Hair follicular keratinocyte (primary cell): ENCODE measurements at places on chromosomes 7 and 10. TPM values are rescaled to one million over a fixed set of nuclear protein-coding genes. Genes with fewer than 3 reads are reported as not detected.

The PRDX3 gene
- 189 and 253 TPM in 2 replicates for total RNA-seq

The PHKG1 gene
- 0.08 TPM in 1 of 2 replicates, not detected in the other for total RNA-seq

The MYH16 gene
- total RNA-seq, result 1.1 and 1.2 TPM in 2 replicates

The IDI2 gene
- total RNA-seq, result not detected in 2 replicates

The NUTM2E gene
- 0.30 TPM in 1 of 2 replicates, not detected in the other for total RNA-seq

The ACSL5 gene
- 0.08 TPM in 1 of 2 replicates, not detected in the other for total RNA-seq

The OR2A1 gene
- 0.11 TPM in 1 of 2 replicates, not detected in the other for total RNA-seq

The ACSM6 gene
- not detected in 2 replicates for total RNA-seq

The UMAD1 gene
- 5.8 and 8.3 TPM in 2 replicates for total RNA-seq

The ETV1 gene
- 3.8 and 15.3 TPM in 2 replicates for total RNA-seq

The FAM131B gene
- total RNA-seq, result 0.08 and 0.19 TPM in 2 replicates

The CACNB2 gene
- not detected in 2 replicates for total RNA-seq

The OPALIN gene
- not detected in 2 replicates for total RNA-seq
